ENCODE measurements at places on chromosomes 5 and 9.

GRCh38 chr5:10838038-10838437 is 77.0 kb upstream of the DAP start:
- DNase-seq = no peak

DNA sequence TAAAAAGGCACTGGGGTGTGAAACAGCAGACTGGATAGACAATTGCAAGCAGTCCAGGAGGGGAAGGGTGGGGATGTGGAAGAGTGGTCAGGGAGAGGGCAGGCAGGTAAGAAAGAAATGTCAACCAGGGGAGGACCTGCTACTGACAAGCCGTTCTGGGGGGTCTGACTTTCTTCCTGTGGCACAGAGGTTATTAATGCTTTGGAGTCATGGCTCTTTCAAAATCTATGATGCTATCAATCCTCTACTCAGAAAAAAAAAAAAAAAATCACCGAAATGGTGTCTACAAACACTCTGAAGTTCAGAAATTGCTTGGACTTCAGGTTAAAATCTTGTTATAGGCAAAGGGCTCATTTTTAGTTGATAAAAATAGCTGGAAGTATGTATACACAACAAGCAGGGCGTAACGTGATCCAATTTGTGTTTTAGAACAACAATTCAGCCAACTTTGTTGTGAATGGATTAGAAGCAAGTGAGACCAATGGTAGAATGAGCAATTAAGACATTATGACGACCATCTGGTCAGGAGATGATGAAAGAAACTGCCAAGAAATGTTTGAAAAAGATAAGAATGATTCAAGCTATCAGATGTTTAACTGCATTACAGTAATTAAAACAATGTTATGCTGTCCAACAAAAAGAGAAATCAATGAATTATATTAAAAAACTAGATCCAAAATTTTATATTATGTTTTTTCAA is 255.2 kb downstream of the DEPDC1B start:
- DNase-seq = no peak

GRCh38 chr9:124716808-124717207 is 54.3 kb downstream of the NR6A1 start:
- no peak for DNase-seq

GRCh38 chr5:120509053-120509452 is 45.0 kb downstream of the PRR16 start:
- no peak for DNase-seq

GRCh38 chr5:33558489-33558888 is 117.7 kb downstream of the TARS1 start:
- no peak for DNase-seq

GRCh38 chr5:61334868-61335615 is 3.0 kb downstream of the ZSWIM6 start:
- DNase-seq = no peak

DNA sequence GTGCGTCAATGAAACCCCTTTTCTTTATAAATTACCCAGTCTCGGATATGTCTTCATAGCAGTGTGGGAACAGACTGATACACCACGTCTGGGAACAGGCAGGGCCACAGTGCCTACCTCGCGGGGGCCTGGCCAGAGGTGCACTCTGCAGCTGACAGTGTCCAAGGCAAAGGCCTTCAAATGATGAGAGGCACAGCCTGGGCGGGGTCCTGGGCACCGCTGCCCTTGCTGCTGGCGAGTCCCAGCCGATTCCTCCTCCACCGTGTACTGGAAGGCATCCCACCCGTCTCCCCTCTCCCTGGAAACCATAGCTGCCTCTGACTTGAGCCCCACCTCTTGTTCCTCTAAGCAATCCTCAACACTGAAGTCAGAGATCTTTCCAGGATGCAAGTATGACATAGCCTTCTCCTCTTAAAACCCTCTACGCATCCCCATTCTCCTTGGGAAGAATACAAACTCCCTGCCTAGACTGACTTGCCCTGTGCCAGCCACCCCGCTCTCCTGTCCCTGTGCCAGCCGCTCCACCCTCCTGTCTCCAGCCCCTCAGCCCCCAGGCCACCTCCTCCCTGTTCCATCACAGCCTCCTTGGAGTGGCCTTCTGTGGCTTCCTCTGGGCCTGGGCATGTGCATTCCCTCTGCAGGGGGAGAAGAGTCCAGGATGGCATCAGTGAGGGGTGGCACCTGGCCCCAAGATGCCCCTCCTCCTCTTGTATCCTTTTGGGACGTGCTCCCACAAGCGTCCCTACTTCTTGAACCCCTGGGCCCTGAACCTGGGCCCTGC is 8.1 kb upstream of the COL5A1 start:
- no peak for DNase-seq

DNA sequence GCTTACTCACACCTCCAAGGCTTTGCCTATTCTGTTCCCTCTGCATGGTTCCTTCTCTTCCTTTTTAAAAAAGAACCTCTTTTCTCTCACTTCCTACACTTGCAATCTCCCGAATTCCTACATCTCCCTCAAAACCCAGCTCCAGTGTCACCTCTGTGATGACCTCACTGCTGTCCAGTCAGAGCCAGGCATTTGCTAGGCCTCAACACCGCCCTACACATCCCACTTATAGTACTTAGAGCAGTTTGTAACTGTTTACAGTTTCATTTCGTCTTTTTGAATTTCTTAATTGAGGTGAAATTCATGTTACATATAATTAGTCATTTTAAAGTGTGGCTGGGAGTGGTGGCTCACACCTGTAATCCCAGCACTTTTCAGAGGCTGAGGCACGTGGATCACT is 30.8 kb downstream of the CD14 start:
- no peak for DNase-seq

- no peak for DNase-seq
Measured at GRCh38 chr9:908536-909205, 67.2 kb downstream of the DMRT1 start.

DNA sequence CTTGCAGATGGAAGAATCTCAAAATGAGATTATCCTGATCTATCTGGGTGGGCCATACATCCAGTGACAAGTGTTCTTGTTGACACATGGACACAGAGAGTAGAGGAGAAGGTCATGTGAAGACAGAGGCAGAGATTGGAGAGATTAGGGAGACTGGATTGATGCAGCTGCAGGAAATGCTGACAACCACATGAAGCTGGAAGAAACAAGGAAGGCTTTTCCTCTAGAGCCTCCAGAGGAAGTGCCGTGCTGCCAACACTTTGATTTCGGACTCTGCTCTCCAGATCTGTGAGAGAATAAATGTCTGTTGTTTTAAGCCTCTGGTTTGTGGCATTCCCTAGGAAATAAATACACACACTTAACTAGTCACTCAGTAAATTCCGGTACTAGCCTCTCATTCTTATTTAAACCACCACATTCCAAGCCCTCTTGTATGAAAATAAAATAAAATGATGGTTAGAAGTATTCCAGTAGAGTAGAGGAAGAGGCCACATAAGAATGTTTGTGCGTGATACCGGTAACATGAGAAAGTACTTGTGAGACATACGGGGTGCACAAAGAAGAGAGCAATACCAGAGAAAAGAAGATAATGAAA is 110.9 kb upstream of the DMAC1 start:
- DNase-seq = no peak

- no peak for DNase-seq
Measured at GRCh38 chr5:151054709-151055108, 26.1 kb downstream of the TNIP1 start.

GRCh38 chr5:66702426-66702825 is 106.2 kb downstream of the MAST4 start:
- DNase-seq = no peak

DNA sequence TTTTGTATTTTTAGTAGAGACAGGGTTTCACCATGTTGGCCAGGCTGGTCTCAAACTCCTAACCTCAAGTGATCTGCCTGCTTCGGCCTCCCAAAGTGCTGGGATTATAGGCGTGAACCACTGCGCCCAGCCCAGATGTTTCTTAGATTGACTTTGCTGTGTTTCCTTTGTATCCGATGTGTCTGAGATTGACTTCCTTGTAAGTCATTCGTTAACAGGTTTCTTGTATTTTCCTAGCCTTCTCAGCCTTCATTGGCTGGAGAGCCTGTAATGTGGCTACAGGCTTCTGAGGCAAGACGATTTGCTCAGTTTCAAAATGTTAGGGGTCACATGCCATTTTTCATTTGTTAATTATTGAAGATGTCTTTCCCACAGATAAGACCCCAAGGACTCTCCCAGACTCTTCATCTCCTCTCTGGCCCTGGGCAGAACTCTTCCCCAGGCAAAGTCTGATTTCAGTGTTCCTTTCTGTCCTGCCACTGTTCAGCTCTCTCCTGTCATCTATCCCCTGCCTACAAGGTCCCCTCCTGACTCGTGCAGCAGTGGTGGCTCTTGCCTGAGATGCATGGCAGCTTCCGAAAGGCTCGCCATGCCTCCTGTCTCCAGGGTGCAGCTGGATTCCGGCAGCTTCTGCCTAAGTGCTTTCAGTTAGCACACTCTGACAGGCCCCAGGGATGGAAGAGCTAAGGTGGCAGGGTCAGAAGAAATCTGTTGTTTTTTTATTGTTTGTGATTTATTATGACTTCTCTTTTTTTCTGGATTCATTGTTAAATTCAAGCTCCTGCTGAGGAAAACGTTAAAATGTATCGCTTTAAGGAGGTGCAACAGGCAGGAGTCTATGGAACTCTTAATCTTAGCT is 206.4 kb downstream of the AOPEP start:
- DNase-seq = no peak

DNA sequence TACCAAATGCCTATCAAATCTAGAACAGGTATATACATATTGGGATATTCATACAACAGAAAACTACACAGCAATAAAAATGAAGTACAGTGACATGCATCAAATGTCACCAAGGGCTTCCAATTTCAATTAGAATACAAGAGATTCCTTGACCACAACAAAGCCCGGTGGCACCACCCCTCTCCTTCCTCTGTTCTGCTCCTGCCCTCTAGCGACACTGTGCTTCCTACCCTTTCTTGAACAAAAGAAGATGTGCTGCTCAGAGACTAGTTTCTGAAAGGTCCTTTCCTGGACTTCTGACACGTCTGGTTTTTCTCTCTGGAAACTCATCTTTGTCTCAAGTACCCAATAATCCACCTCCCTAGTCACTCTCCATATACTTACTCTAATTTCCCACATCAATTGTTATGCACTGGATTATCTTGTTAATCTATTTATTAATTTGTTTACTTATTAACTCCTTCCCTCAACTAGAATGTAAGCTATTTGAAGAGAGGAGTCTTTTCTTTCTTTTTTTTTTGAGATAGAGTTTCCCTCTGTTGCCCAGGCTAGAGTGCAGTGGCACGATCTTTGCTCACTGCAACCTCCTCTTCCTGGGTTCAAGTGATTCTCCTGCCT is 70.4 kb upstream of the CTSV start:
- DNase-seq = no peak

DNA sequence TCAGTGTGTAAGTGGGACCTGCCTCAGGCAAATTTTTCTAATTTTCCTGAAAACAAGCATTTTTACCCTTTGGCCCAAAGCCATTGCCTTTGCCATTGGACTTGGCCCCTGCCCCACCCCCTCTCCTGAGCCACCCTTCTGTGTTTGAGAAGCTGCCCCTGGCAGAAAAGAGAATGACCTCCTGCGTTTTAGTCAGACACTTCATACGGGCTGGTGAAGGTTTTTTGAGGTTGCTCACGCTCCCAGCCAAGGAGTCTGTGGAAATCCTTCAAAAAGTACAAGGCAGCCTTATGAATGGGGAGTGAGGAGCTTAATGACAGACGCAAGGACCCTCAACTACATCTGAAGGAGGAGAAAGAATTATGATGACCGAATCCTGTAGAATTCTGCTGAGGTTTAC is 308.9 kb downstream of the SLIT3 start:
- DNase-seq = no peak

- DNase-seq = no peak
Measured at GRCh38 chr9:123710299-123710698, 219.6 kb downstream of the DENND1A start.

DNA sequence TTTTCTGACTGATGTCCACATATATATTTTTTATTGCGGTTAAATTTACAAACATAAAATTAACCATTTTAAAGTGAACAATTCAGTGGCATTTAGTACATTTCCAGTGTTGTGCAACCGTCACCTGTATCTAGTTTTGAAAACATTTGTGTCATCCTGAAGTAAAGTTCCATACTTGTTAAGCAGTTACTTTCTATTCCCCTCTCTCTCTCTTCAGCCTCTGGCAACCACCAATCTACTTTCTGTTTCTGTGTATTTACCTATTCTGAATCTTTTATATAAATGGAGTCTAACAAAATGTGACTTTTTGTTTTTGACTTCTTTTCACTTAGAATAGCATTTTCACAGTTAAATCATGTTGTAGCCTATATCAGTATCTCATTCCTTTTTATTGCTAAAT is 480.1 kb upstream of the SMARCA2 start:
- no peak for DNase-seq

GRCh38 chr5:57684299-57684702 is 201.7 kb upstream of the ACTBL2 start:
- no peak for DNase-seq

- no peak for DNase-seq
Measured at GRCh38 chr5:151141535-151141934, 16.0 kb downstream of the ANXA6 start.

DNA sequence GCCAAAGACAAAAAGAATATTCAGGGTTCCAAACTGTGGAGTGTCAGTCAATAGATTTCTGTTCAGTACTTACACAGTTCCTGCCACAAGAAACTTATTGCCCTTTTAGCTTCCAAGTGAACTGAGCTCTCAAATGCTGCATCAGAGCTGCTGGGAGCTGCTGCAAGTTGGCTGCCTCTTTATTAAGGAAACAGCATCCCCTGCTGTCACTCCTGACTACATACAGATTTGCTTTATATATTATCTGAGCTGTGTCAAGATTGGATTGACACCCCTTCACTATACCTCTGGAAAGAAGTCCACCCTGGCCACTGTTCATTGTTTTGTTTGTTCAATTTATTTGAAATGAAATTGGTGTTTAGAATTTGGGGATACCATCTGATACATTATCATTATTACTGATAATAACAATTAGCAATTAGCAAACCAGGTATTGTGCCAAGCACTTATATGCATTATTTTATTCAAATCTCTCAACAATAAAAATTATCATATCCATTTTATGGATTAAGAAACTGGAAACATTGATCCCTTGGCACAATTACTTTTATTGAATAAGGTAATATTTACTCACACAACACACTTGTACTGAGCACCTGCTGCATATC is 16.4 kb upstream of the C5orf58 start:
- peak; percentile 12 for DNase-seq

- no peak for DNase-seq
Measured at GRCh38 chr5:160442824-160443431, 21.3 kb downstream of the PTTG1 start.

GRCh38 chr5:127492854-127493738 is 24.3 kb upstream of the PRRC1 start:
- DNase-seq = no peak

All from NCI-H2107 (cell line).